ENCODE measurements at places on chromosomes 13 and 19.

GRCh38 chr13:33078263-33078662 is 62.0 kb downstream of the KL start:
- DNase-seq = no peak

- no peak for DNase-seq
These were observed 5.2 kb upstream of the LMNB2 start for GRCh38 chr19:2461751-2462634.

DNA sequence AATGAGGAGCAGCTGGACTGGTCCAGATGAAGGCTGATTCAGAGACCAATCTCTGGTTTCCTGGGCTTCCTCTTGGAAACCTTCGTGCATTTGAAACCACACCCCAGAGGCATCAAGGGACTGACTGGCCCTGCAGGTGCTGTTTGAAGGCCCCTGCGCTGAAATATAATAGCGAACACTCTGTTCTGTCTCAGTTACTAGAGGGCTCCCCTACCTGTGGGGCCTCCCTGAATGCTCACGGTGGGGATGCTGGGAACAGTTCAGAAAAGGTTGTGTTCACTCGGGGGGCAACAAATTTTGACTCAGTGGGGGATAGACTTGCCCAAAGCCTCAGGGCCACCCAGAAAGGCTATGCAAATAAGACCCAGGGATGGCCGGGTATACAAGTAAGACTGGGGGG is 6.4 kb downstream of the CCDC8 start:
- DNase-seq = no peak

- DNase-seq = no peak
These were observed 18.8 kb upstream of the GPR183 start for GRCh38 chr13:99326012-99326411.

DNA sequence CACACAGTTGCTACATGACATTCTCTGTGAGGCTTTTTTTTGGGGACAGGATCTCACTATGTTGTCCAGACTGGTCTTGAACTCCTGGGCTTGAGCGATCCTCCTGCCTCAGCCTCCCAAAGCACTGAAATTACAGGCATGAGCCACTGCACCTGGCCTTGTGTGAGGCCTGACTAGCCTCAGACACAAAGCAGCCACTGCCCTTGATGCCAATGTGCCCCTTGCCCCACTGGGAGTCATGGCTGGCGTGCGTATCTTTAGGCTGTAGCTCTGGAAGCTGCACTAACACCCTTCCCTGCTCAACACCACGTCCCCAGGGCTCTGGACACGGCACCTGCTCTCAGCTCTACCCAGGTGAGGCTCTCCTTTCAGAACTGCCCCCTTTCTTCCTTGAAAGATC is 14.5 kb upstream of the KPTN start:
- no peak for DNase-seq

DNA sequence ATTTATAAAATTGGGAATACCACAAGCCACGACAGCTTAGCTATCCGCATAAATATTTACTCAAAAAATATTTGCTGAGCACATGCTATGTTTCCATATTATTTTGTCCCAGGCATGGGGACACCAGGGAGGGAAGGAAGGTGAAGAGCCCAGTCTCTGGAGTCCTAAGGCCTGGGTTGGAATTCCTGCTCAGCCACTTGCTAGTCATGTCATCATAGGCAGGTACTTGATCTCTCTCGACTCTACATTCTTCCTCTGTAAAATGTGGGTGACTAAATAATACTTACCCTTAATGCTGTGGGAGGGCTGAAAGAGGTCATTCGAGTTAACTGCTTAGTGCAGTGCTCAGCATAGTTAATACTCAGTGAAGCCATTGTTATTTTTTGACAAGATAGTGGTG is 4.3 kb upstream of the RNASEH2B start:
- no peak for DNase-seq

DNA sequence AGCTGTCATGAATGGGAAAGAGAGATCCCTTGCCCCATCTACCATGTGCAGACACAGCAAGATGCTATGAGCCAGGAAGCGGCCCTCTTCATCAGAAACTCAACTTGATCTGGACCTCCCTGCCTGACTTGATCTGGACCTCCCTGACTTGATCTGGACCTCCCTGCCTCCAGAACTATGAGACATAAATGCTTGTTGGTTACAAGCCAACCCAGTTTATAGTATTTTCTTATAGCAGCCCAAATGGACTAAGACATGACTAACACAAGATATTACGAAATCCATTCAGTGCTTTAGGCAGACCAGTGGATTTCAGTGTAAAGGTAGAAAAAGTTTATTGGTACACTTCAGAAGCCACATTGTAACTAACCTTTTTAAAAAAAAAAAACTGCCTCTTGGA is 15.6 kb downstream of the PCID2 start:
- no peak for DNase-seq

All from GDM1 (cell line).